Adrenal gland (tissue), 19 donors: ENCODE measurements at places on chromosomes 4 and X. TPM values are rescaled to one million over a fixed set of nuclear protein-coding genes. Genes with fewer than 3 reads are reported as not detected.

Gene RBMXL3
- not detected for total RNA-seq

Gene NXF2
- total RNA-seq, result not detected

Gene ARSJ
- 3.5 TPM for total RNA-seq

DNA sequence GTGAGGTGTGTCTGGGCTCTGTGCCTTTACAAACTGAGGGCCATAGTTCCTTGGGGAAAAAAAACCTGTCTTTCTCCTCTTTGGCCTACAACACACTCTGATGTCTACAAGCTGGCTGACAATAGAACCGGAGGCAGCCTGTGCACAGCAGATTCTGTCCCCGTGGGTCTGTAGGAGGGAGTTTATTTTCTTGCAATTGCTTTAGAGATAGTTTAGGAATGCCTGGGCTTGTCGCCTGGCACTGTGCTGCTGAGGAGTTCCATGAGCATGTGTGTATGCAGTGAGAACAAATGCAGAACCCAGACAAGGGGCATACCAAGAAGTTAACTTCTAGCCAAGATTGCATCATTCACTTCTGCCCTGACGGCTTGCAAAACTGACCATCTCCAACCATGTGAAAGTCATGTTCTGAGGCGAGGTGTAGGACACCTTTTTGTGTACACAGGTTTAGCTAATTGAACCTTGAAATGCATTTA lies 54.1 kb downstream of the CCNI start:
- DNase-seq, result no peak
- no peaks in the 10 kb centered on the region for H3K4me1 ChIP-seq
- H3K27ac ChIP-seq, result no peak overlapping the region
- no peak overlapping the region for H3K4me3 ChIP-seq
- H3K27me3 ChIP-seq, result no peaks in the 10 kb centered on the region
- peaks cover 31% of the 10 kb centered on the region for H3K36me3 ChIP-seq

DNA sequence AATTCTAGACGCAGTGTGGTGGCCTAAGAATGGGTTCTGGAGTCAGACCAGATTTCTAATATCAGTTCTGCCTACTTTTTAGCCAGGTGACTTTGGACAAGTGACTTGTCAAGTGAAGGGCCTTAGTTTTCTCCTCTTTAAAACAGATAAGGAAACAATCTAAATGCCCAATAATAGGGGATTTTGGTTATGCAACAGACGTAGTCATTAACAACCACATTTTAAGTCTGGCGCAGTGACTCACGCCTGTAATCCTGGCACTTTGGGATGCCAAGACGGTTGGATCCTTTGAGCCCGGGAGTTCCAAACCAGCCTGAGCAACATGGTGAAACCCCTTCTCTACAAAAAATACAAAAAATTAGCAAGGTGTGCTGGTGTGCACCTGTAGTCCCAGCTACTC lies 2.1 kb upstream of the ZMYM3 start:
- H3K27me3 ChIP-seq, result peaks cover 14% of the 10 kb centered on the region
- no peak for DNase-seq
- H3K4me3 ChIP-seq, result no peak overlapping the region
- peak overlapping the region; percentile 92 for H3K27ac ChIP-seq
- H3K4me1 ChIP-seq, result no peaks in the 10 kb centered on the region

DNA sequence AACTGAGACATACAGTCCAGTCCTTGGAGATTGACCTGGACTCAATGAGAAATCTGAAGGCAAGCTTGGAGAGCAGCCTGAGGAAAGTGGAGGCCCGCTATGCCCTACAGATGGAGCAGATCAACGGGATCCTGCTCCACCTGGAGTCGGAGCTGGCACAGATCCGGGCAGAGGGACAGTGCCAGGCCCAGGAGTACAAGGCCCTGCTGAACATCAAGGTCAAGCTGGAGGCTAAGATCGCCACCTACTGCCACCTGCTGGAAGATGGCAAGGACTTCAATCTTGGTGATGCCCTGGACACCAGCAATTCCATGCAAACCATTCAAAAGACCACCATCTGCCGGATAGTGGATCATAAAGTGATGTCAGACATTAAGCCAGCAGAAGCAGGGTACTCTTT lies 20.4 kb upstream of the FRMPD3 start:
- H3K4me3 ChIP-seq, result no peak overlapping the region
- H3K27ac ChIP-seq, result no peak overlapping the region
- H3K27me3 ChIP-seq, result peaks cover 6% of the 10 kb centered on the region
- no peaks in the 10 kb centered on the region for H3K4me1 ChIP-seq
- DNase-seq, result no peak
- no peaks in the 10 kb centered on the region for H3K36me3 ChIP-seq

- no peak overlapping the region for H3K4me3 ChIP-seq
- H3K27me3 ChIP-seq, result no peaks in the 10 kb centered on the region
- H3K27ac ChIP-seq, result peak overlapping the region; percentile 78
- DNase-seq, result peak; percentile 88
- peaks cover 20% of the 10 kb centered on the region for H3K4me1 ChIP-seq
Observed at GRCh38 chr4:99668472-99668871, 10.8 kb upstream of the C4orf54 start.

- H3K4me3 ChIP-seq, result no peak overlapping the region
- H3K27me3 ChIP-seq, result peaks cover 14% of the 10 kb centered on the region
- DNase-seq, result peak; percentile 53
- H3K27ac ChIP-seq, result no peak overlapping the region
- H3K4me1 ChIP-seq, result no peaks in the 10 kb centered on the region
Observed at GRCh38 chrX:54891573-54891972, 29.1 kb upstream of the TRO start.
